ENCODE measurements at places on chromosomes 3 and 15.

GRCh38 chr3:64440498-64440897, 215.2 kb upstream of the PRICKLE2 start:
- no peak for DNase-seq

GRCh38 chr15:25643120-25643519, 204.3 kb upstream of the UBE3A start:
- no peak for DNase-seq

DNA sequence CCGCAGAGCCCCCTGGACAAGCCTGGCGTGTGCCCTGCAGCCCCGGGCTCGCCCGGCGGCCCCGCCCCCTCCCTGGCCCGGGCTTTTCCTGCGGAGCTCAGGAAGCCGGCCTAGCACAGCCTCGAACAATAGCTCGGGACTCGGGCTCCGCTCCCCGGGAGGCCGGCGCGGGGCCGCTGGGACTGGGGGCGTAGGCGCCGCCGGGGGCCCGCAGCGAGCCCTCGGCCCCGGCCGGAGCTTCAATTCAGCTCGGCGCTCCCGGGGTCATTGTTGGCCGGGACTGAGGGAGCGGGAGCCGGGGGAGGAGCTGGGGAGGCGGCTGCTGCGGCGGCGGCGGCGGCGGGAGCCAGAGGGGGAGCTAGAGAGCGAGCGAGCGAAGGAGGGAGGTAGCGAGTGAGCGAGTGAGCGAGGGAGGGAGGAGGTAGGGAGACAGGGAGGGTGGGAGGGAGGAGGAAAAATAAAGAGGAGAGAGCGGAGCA, 41.0 kb upstream of the ROPN1 start:
- peak; percentile 90 for DNase-seq

DNA sequence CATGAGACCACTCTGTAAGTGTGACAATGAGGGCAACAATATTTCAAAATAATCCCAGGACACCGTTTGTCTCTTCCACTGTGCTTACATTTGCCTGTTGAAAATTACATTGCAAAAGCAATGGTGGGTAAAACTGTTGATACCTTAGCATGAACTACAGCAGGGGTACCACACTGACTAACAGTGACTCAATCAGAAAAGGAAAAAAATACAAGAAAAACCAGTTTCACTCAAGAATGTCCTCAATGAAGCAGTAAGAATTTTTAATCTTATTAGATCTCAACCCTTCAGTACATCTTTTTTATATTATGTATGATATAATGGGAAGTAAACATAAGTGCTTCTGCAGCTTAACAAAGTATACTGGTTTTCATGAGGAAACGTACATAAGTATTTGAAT, 1.6 kb upstream of the CCDC54 start:
- DNase-seq, result no peak
